ENCODE measurements at places on chromosomes 3 and 15.

- no peak for DNase-seq
Measured at GRCh38 chr3:144431134-144431533, 459.5 kb downstream of the DIPK2A start.

DNA sequence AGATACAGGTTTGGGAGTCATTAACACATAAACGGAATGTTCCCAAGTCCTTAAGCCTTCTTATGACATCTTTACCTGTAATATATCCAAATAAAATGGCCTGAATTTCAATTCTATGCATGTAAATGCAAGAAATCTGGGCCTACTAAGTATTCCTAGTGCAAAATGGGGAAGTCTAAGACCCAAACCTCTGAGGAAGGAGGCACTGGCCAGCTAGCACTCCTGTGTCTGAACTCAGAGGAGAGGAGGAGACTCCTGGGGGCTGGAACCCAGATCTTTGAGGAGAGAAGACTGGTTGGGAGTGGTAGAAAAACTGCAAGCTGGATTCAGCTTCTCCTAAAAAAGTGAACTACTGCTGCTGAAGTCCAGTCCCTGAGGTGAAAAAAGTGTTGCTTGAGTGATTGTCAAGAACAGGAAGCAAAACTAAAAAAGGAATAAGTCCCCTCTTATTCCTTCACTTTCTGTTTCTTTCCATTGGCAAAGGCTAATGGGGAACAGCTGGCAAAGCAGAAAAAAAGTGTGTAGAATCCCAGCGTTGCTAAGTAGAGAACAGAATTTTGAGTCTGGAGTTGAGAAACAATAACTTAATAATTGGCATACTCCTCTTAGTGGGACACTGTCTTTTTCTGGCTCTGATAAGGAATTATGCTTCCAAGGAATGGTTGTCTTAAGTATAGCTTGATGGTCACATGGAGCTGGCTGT is 54.8 kb upstream of the ATP2C1 start:
- no peak for DNase-seq

DNA sequence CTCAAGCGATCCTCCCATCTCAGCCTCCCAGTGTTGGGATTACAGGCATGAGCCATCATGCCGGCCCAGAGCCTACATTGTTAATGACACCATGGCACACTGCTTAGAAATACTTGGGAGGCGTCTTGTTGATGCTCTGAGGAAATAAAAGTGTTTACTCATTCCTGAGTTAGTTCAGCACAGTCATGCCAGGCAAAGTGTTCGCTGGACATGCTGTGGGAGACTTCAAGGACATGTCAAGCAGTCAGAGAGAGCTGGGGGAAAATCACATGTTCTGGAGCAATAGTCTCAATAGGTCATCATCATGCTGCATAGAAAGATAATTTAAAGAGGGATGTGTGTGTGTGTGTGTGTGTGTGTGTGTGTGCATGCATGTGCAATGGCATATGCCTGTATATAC is 37.5 kb downstream of the TTC23 start:
- no peak for DNase-seq

GRCh38 chr15:64681424-64682024 is 93.9 kb downstream of the RBPMS2 start:
- no peak for DNase-seq

DNA sequence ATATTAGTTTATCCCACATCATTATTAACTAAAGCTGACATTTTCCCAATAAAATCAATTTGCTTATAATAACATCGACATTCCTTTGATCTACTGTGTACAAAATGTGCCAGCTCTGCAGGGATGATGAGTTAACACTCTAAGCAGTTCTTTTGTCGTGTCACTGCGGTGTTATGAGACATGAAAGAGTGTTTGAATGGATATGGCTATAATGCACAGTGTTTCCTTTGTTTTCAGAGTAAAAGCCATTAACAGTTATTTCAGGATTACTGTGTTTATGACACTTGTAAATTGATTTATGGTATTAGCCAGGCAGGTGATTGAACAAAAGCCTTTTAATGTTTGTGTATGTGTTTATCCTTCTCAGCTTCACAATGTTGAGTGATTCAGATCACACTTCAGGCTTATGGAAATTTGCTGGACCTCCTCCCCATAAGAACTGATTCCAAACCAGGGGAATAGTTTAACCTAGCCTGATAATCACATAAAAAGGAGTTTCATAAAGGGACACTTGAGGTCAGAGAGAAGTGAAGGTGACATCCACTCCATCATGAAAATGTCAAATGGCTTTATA is 115.7 kb downstream of the CHL1 start:
- no peak for DNase-seq

DNA sequence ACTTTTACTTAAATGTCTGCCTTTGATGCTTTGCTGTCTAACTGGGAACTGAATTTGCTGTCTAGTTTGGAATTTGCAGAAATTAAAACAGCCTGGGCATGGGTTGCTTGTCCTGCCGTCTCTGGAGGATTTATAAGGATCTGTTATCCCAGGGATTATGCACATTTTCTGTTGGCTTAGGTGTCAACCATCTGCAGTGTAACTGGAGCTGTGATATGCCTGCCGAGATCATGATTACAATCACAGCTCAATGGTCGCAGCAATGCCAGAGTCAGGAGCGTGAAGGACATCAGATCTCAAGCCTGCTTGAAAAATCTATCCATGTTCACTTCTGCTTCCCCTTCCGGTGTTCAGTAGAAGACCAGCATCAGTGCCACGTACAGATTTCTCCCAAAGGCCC is 41.8 kb upstream of the SETMAR start:
- DNase-seq, result no peak
